ENCODE measurements at places on chromosomes 12 and 14.

GRCh38 chr12:102977945-102978706 is 20.7 kb downstream of the ASCL1 start:
- DNase-seq = no peak

DNA sequence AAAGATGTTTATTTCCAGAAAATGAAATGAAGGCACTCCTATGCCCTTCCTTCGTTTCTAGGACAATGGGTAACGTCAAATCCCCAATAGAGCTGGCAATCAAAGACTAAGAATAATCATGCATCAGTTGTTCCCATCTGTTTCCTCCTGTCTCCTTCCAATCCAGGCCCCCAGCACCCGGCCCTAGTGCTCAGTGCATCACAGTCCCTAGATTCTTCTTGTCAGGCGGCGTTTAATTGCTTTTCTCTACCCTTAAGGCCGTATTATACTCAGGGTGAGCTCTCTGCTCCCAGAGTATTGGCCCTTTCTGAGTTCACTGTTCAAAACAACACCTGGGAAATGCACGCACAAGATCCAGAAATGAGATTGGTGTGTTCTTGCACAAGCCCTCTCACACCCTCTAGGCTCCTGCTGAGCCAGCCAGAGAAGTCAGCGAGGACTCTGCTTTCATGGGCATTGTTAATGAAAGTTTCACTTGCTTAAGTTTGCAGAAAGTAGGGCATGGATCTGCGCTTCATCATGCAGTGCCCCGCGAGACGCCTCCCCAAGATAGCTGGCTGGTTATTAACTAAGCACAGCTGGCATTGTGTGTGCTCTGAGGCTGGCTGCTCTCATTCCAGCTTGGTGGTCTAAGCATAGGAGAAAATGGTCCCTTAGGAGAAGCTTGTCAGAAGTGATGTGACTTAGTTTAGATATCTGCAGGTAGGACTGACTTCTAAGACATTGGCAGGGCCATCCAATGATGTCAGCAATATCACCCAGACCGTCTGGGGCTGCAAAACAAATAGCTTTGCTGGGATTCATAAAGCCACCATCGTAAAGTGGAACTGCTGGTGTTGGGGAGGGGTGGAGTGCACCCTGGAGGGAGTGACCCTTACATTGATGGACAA is 28.7 kb downstream of the CRACR2A start:
- DNase-seq = no peak

- DNase-seq = no peak
Observed at GRCh38 chr12:47110718-47111391, 31.1 kb upstream of the AMIGO2 start.

- peak; percentile 24 for DNase-seq
Observed at GRCh38 chr12:86914721-86915120, 658.5 kb upstream of the MGAT4C start.

- no peak for DNase-seq
Observed at GRCh38 chr14:61653507-61653906, 41.8 kb upstream of the HIF1A start.

DNA sequence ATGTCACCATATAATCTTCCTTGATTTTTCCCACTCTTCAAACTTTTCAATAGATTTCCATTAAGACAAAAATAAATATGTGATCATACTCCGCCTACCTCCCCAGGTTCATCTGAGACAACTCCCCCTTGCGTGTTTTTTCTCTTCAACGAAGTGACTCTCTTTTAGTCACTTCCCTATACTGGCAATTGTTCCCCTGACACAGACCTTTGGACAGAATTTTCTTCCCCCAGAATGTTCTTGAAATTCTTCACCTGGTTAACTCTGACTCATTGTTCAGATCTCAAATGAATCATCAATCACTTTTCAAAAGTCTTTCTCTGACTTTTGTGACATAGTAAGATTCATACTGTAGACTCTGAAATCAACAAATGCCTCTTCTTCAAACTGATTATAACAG is 727.3 kb upstream of the LMO3 start:
- DNase-seq = no peak

GRCh38 chr12:115774148-115774895 is 503.2 kb downstream of the MED13L start:
- DNase-seq = no peak

All from stomach (tissue), 19 donors.